ENCODE measurements at places on chromosomes 2 and 18. TPM values are rescaled to one million over a fixed set of nuclear protein-coding genes. Genes with fewer than 3 reads are reported as not detected.

- no peak for DNase-seq
Measured at GRCh38 chr18:79680100-79680879, 687 bp downstream of the CTDP1 start.

GRCh38 chr18:79366177-79367094 lies 29.3 kb upstream of the NFATC1 start:
- no peak for DNase-seq

DNA sequence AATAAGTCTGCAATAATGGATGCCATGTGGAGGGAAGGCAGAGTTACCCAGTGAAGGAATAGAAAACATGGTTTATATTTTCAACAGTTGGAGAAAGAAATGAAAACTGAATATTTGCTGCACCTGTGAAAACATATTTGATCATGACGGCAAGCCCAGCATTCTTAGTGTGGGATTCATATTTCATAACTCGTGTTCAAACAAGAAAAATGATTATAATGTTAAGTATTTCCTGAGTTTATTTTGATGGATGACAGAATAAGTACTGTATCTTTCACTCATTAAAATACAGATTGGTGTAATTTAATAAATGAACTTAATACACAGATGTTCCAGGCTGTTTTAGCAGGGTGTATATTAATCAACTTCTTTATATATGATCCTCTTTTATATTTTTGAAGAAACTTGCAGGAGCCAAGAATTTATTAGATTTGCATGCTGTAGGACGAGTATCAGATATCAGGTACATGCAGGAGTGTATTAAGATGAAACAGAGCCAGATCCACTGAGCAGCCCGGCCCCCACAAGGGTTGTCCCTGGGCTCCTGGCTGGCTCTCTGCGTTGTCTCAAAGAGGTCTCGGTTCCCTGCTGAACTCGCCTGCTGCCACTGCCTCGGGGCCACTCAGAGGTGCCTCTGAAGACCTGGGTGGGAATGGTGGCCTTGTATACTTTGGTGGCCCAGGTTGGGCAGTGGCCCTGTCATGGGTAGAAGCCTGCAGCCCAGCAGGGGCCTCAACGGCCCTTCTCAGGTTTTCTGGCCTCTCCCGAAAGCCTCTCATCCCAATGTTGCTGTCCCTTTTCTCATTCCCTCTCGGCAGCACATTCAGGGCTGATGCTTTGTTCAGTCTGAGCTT lies 95.0 kb upstream of the LDAH start:
- DNase-seq, result no peak

GRCh38 chr18:811892-812375 lies at the start of gene YES1:
Gene YES1 (minus strand): TSS chr18:812242. CDS start chr18:756827, 55,415 bp downstream.
- no peak for DNase-seq

The LYPD6 gene
- polyA plus RNA-seq, result 18.8 TPM

The CDK15 gene
- 1.4 TPM for polyA plus RNA-seq

The CTAGE1 gene
- polyA plus RNA-seq, result 0.05 TPM

The ANKRD62 gene
- polyA plus RNA-seq, result 0.10 TPM

DNA sequence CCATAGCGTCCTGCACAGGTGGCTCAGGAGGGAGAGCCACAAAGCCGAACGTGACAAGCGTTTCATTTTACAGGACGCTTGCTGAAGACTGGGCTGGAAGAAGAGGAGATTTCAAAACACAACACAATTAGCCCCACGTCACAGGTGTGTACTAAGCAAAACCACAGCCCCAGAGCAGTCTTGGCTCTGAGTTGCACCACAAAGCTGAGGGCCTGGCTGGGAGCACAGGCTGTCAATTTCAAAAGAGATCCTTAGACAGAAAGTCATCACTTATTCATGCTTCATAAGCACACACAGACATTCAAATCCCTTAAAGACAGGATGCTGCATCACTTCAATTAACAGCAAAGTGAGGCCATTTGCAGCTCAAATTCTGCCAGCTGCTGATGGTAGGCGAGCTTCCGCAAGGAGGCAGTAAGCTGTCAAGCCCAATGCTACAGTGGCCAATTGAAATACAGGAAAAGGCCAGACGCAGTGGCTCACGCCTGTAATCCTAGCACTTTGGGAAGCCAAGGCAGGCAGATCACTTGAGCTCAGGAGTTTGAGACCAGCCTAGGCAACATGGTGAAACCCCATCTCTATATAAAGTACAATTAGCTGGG lies 79.6 kb downstream of the SKA1 start:
- DNase-seq, result no peak

- no peak for DNase-seq
Measured at GRCh38 chr2:135320465-135321355, 210.3 kb downstream of the ZRANB3 start.

DNA sequence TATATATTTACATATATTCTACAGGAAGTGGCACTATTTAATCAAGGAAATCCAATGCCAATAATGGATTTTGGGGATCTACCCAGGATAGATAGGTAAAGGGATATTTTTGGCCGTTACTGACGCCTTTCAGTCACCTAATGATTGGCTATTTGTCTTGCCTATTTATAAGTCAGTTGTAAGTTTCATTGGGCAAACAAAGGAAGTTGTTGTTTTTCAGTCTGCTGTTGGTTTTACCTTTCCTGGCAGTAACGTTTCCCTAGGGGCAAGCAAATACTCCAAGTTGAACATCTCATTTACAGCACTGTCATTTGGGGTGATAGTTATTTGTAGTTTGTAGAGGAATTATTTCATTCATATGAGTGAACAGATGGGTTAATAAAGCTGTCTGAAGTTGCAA lies 17.0 kb upstream of the LANCL1 start:
- no peak for DNase-seq

- DNase-seq, result peak; percentile 86
Measured at GRCh38 chr2:69306822-69307578, 80.0 kb downstream of the GFPT1 start.

The C2orf76 gene
- polyA plus RNA-seq, result 20.3 TPM

All from left kidney (tissue), 8 donors.